ENCODE measurements at places on chromosomes 12 and 14.

DNA sequence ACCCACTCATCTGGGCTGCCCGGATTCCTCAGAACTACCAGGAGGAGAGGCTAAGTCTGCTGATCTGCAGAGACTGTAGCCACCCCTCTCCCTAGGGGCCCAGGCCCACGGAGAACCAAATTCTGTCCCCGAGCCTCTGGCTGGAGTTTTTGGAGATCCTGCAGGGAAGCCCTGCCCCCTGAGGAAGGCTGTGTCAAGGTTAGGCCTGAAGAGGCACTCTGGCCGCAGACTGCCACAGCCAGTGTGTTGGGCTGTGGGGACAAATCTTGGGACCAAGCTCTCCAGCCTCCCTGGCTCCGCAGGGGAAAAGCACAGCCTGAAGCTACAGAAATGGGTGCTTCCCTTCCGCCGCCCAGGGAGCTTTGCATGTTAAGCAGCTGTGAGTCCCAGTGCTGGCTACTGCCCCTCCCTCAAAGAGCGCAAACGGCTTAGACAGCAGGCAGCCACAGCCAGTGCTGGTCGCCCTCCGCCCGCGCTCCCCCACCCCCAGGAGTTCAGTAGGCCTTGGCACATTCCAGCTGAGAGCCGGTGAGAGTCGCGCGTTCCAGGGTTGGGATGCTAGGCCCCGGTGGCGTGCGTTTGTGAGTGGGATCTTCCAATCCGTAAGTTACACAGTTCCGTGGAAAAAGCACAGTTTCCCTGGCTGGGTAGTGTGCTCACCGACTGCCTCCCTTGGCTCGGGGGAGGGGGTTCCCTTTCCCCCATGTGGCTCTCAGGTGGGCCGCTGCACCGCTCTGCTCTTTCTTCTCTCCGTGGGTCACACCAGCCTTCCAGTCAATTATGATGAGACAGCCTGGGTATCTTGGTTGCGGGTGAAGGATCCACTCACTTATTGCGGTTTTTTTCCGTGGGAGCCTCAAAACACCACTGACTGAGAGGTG lies 13.2 kb downstream of the CLEC4E start:
- DNase-seq = no peak

DNA sequence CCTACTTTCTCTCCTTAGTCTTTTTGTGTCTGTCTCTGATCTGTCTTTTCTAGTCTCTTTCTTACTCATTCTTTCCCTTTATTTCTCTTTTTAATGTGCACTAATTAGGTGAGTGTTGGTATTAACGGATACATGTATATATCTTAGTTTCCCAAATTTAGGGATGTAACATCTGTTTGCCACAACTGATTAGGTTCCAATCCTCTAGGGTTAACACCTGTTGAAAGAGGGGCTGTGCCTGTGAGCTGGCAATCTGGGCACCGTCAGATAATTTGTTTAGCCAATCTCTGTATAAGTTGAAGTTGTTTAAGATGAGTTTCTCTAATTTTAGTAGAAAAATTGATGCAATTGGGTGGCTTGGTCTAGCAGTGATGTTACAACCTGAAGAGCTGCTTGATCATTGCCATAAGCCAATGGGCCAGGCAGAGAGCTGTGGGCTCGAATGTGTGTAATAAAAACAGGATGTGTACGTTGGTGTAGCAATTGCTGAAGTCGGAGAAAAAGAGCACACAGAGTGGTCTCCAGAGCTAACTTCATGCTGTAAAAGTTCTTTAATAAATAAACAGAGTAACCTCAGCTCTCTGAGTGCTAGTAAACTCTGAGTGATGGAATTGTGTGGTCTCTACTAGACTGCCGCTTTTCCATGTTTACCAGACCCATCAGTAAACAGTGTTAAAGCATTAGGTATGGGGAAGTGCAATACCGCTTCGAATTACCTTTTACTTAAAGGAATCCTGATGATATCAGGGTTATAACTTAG lies 18.3 kb upstream of the LYZ start:
- no peak for DNase-seq

- DNase-seq = no peak
These were observed 66.0 kb downstream of the NUAK1 start for GRCh38 chr12:106072751-106073150.

DNA sequence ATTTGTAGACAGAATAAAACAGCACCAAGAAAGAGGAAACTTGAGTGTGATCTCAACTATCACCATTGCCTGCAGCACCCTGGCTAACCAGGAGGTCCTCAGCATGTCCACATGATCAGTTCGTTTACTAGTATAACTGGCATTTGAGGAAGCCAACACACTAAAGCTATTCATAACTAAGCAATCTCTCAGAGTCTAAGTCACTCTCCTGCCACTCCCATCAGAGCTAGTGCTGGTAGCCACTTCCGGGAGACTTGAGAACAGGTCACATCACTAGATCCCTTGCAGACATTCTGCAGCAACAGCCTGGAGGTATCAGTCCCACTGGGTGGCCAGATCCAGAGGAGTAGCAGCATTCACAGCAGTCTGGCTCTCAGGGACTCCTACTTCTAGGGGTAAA lies 352.9 kb upstream of the OR4E1 start:
- DNase-seq = no peak

- no peak for DNase-seq
These were observed 7.4 kb downstream of the PRIMA1 start for GRCh38 chr14:93780813-93781400.

- DNase-seq = no peak
These were observed 5.0 kb downstream of the HIF1A start for GRCh38 chr14:61700104-61700886.
